Activated CD8-positive, alpha-beta memory T cell treated with anti-CD3 and anti-CD28 coated beads, Interleukin-2, amount 10 ng/mL, durations not matched to agents 7 days and 5 days (primary cell): ENCODE measurements at places on chromosomes 11 and 22. TPM values are rescaled to one million over a fixed set of nuclear protein-coding genes. Genes with fewer than 3 reads are reported as not detected.

The FGF3 gene
- total RNA-seq = not detected

The FBLN1 gene
- 0.42 TPM for total RNA-seq

The LRRN4CL gene
- total RNA-seq = 0.14 TPM

The ACTN3 gene
- 0.40 TPM for total RNA-seq

The CSNK2A3 gene
- 0.84 TPM for total RNA-seq

The PAFAH1B2 gene
- total RNA-seq = 66.4 TPM

The OR56A1 gene
- total RNA-seq = not detected

The PRPF19 gene
- total RNA-seq = 144 TPM
